Epithelial cell of esophagus (primary cell): ENCODE measurements at places on chromosomes 1 and 21.

GRCh38 chr1:116666187-116667077 is 1.1 kb downstream of the IGSF3 start:
- DNase-seq: peak; percentile 33

DNA sequence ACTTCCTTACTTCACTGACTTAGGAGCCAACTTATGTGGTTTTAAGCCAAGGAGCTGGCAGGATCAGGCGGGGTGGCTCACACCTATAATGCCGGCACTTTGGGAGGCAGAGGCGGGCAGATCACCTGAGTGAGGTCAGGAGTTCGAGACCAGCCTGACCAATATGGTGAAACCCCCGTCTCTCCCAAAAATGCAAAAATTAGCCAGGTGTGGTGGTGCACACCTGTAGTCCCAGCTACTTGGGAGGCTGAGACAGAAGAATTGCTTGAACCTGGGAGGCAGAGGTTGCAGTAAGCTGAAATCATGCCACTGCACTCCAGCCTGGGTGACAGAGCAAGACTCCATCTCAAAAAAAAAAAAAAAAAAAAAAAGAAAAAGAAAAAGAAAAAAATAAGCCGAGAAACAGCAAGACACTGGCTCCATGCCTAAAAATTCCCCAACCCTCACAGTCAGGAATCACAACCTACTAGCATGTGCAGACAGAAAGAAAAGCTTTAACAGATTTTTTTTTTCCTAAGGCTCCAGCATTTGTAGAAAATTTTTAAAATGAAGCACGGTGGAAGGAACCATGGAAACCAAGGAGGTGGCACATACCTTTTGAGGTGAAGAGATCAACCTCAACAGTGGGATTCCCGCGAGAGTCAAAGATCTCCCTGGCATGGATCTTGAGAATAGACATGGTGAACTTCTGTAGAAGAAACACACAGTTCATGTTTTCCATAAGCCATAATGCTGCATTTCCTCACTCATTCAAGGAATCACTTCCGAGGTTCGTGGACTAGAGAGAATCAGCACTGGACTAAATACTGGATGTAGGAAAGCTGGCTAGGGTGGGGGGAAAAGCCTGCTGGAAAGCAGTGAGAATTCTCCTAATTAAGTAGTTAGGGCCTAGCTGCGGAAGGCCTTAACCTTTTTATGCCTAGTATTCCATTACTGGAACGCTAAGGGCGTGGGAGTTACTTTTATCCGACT is 4.0 kb downstream of the ENO1 start:
- DNase-seq: no peak

- DNase-seq: no peak
Measured at GRCh38 chr1:16042096-16042495, 1.5 kb upstream of the CLCNKB start.

DNA sequence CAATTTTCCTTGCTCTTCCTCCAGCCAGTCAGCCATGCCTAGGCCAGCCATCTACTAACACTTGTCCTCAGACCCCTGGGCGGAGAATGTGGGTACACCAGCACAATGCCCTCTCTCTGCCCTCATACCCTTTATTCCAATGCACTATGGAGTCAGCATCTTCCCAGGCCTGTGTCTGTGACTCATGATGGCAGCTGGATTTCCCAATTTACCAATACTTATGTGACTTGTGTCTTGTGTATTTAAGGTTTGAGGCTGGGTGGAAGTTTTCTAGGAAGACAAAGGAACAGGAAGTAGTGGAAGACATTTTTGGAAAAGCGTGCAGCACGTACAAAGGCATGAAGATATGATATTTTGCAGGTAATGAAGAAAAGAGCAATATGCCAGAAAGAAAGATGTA is 114.3 kb downstream of the NMNAT2 start:
- DNase-seq: peak; percentile 76

DNA sequence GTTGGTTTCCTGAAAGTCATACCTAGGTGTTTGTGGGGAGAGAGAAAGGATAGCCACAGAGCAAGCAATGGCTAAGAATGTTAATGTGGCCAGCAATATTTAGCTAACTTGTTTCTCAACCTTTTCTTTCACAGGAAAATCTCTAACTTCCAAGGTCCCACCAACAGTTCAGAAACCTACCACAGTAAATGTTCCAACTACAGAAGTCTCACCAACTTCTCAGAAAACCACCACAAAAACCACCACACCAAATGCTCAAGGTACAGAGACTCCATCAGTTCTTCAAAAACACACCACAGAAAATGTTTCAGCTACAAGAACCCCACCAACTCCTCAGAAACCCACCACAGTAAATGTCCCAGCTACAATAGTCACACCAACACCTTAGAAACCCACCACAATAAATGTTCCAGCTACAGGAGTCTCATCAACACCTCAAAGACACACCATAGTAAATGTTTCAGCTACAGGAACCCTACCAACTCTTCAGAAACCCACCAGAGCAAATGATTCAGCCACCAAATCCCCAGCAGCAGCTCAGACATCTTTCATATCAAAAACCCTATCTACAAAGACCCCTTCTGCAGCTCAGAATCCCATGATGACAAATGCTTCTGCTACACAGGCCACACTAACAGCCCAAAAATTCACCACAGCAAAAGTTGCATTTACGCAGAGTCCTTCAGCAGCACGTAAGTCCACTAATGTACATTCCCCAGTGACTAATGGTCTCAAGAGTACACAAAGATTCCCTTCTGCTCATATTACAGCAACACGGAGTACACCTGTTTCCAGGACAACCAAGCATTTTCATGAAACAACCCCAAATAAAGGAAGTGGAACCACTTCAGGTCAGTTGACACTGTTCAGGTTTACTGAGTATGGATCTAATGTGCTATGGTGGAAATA is 15.3 kb downstream of the CD55 start:
- DNase-seq: peak; percentile 27

DNA sequence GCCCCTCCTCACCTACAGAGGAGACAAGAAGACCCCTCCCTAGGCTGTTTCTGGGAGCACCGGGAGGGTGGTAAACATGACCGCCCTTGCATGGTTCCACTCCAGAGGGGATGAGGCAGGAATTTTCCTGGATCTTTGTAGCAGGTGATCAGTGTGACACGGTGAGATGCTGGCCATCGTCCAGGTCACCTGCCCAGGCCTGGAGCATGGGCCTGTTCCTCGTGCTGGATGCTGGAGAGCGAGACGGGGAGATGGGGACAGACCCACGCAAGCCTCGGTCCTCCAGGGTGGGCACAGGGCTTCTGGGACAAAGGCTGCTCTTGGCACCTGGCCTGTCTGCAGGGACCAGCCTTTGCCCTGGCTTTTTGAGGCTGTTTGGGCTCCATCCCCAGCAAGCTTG is 46.2 kb downstream of the DMRTB1 start:
- no peak for DNase-seq

- DNase-seq: no peak
Measured at GRCh38 chr1:67896826-67897225, 63.6 kb upstream of the GNG12 start.

DNA sequence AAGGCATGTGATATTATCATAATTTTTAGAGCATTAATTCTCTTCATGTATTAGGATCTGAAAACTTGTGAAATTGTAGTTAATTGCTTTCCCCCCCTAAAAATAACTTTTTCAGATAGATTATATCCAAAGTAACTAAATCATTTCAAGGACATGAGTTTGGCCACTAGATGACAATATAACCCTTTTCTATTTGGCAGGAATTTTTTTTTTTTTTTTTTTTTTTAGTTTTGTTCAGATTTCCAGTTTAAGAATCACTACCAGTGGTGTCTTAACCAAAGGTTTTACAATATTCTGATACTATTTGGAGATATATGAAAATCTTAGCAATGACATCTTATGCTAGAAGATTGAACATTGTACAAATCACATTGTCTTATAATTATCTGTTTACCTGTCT is 370.8 kb downstream of the AMY1C start:
- no peak for DNase-seq

GRCh38 chr1:12537906-12538461 is 80.0 kb downstream of the DHRS3 start:
- DNase-seq: no peak

DNA sequence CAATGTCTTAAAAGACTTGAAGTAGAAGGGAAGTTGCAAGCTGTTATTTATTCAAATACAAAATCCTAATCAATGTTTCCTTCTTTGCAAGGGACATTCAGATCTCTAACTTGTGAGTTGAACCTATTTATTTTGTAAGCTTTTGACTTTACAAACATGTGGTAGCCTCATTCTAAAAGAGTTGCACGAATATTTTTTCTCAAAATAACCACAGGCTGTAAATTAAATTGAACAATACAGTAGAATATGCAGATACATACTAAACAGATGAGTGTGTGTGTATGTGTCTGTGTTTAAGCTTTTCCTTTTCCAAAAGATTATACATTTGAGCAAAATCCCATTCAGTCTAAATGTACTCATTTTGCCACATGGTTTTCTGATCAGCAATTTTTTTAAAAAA is 4.8 kb upstream of the DYNLT5 start:
- no peak for DNase-seq

GRCh38 chr1:9302745-9303524 is 10.2 kb downstream of the SPSB1 start:
- DNase-seq: peak; percentile 87

- no peak for DNase-seq
Measured at GRCh38 chr1:66368261-66368660, 165.7 kb upstream of the SGIP1 start.

DNA sequence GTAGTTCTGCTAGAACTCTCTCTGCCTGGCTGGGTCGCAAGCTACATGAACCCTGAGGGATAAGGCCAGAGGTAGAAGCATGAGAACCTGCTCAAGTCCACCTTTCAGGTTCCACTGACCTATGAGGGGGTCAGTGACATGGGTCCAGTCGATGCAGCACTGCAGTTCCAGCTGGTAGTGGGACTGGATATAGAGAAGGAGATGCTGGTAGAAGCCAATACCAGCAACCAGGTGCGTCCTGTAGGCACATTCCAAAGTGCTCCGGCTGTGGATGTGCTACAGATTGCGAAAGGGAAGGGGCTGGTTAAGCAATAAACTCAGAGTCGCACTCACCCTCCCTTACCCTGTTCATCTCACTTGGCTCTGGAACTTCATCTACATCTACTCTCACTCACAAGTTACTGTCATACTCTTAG is 5.7 kb downstream of the SMG5 start:
- DNase-seq: peak; percentile 83

DNA sequence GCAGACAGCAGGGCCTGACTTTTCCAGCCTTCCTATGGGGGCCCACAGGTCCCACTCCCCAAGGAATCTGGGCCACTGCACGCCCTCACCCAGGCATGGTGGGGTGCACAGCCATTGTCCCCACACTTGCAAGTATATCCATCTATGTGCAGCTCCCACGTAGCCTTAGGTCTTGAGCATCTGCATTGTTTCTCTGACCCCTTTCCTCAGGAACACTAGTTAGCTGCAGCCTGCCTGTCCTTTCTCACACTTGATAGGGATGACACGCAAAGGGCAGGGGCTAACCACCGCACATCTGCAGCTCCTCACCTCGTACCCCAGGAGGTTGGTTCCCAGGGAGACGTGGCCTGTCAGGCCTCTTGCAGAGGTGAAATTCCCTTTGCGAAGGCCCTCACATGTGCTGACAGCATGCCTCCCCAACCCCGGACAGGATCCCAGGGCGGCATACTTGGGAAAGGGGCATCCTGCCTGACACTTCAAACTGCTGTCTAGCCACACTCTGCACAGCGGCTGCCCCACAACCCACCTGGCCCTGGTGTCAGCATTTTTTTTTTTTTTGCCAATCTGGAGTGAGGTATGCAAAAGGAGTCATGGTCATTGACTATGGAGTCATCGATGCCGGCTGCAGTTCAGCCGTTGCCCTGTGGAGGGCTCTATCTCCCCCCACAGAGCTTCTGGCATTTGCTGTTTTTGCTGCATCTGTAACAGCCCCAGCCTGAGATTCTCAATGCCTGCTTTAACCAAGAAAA is 5.0 kb downstream of the JMJD4 start:
- peak; percentile 65 for DNase-seq

- DNase-seq: no peak
Measured at GRCh38 chr1:174301295-174302077, 142.2 kb downstream of the RABGAP1L start.

DNA sequence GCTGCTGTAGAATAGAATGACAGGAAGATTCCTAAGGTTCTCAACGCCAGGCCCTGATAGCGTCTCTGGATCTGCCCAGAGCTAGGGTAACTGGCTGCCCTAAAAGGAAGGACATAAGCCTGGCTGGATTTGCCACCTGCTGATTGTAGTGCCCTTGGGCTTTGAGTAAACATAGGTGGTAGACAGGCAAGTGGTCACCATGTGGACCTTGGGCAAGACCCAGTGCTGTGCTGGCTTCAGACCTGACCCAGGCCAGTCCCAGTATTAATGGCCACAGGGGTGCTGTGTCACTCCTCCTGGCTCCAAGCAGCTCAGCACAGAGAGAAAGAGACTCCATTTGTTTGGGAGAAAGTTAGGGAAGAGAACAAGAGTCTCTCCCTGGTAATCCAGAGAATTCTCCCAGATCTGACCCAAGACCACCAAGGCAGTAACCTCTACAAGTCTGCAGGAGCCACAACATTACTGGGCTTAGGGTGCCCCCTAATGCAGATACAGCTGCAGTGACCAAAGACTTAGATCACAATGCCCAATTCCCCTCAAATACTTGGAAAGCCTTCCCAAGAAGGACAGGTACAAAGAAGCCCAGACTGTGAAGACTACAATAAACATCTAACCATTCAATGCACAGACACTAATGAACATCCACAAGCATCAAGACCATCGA is 44.5 kb downstream of the PHTF1 start:
- no peak for DNase-seq

- DNase-seq: peak; percentile 29
Measured at GRCh38 chr1:228007049-228007800, 427 bp downstream of the WNT3A start.

DNA sequence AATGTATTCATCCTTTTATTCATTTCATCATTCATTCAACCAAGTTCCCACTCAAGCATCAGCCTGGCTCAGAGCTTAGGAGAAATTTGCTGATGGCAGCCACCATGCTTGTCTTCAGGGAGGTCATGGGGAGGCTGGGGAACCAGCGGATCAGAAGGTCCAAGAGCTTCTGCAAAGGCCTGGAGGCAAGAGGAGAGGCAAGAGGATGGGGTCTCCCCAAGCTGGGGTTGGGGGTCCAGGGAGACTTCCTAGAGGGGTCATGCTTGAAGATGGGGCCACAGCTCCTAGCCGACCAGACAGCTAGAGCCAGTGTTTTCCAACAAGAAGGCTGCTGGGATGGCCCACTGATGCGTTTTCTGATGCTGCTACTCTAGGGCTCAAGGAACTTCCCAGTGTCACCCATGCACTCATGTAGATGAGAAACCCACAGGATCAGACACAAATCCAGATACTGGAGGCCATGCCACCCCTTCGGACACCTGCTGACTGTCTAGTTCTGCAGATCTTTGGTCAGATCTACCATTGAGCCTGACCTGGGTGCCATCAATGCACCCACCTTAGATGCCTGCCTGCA is 315.2 kb downstream of the AJAP1 start:
- no peak for DNase-seq

DNA sequence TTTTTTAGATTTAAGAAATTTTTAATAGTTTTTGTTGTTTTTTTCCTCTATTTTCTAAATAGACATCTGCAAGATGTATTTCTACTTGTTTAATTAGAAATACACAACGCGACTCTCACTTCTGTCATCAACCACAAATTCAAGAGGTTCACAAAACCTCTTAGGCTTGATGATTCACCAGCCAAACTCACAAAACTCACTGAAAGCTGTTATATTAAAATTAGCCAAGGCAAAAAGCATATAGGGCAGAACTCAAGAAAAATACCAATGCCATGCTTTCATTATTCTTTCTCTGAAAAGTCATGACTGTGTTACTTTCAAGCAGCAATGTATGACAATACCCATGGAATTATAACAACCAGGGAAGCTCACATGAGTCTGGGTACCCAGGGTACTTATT is 487.0 kb upstream of the RGS18 start:
- DNase-seq: peak; percentile 5

- no peak for DNase-seq
Measured at GRCh38 chr1:156708218-156708661, 2.9 kb upstream of the CRABP2 start.

GRCh38 chr1:231924180-231924579 is 297.6 kb downstream of the DISC1 start:
- no peak for DNase-seq
